ENCODE measurements at places on chromosomes 11 and 22.

GRCh38 chr11:114846416-114846791, 168.1 kb downstream of the NXPE2 start:
- no peak for DNase-seq

GRCh38 chr11:131465746-131466145, 95.3 kb downstream of the NTM start:
- peak; percentile 32 for DNase-seq

DNA sequence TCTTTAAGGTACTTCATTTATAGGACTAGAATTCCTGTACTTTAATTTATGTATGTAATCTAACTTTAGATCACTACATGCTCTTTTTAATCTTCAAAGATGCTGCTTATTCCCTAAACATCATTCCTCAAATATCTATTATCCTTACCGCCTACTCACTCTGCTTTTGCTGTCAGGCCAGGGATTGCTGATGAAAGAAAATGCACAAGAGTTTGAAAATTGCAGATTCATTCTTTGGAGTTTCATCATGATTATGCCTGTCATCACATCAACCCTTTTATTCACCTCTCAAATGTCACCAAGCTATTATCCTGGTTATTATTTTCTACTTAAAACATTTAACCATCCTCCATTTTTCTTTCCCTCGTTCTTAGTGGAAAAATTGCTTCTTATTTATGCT, 802.7 kb downstream of the METTL15 start:
- DNase-seq = no peak

DNA sequence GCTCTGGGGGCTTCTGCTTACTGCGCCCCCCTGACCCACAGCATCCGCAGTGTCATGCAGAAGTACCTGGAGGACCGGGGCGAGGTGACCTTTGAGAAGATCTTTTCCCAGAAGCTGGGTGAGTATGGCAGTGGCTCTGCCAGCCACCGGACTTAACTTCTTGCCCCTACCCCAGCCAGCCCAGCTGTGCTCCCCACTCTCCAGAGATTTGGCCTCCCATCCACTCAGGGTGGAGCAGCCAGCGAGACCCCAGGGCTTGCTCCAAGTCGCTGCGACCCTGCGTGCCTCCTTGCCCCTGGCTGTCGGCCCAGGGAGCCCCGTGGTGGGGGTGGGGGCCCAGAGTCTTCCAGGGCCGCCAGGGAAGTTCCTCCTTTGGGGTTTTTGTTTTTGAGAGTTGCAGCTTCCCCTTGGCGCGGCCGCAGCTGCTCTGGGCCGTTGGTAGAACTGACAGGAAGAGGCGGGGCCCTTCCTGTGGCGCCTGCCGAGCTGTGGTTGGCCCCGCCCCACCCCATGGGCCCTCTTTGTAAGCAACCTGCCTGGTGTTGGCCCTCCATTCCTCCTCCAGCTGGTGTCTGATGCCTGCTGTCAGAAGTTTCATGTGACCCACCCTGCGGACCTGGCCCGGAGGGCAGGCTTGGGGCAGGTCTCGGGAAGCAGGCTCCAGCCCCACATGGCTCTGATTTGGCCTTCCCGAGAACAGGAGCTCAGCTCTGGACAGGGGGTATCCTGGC, 11.1 kb downstream of the GRK2 start:
- no peak for DNase-seq

DNA sequence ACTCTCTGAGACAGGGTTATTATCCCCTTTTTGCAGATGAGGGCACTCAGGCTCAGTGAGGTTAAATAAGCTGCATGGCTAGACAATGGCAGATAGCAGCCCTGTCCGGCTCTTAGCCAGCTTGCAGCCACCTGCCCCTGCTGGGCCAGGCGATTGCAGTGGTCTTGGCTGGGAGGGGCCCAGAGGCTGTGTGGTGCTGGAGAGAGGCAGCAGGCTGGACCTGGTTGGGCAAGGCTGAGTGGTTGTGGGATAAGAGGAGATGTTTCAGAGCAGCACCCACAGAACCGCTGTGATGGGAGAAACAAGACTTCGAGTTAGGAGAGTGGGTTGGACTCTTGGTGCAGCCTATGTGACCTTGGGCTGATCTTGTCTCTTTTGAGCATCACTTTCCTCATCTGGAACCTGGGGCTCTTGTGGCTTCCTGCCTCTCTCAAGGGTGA, 25.5 kb downstream of the PTPRJ start:
- DNase-seq = peak; percentile 16

GRCh38 chr11:78339945-78340344, 77.7 kb downstream of the GAB2 start:
- no peak for DNase-seq

DNA sequence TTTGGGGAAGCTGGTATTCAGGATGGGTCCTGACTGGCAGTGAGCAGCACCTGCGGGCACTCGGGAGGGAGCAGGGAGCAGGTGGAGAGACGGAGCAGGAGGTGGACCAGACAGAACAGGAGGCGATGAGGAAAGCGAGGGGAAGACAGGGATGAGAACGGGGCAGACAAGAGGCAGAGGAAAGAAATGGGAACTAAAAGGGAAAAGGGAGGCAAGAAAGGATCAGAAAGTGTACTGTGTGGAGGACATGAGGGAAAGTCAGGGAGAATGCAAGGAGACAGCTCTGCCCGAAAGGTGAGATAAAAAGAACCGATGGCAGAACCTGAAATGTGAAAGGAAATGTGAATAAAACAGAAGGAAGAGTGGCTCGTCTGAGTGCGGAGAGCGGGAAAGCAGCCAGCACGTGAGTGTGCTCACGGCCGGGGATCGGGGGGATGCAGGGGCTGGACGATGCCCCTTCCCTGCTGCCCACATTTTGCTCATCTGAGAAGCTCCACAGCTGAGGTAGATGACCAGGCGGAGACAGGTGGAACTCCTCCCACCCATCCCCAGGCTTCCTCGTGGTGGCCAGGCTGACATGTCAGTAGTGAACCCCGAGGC, 494.4 kb upstream of the B3GAT1 start:
- no peak for DNase-seq

- no peak for DNase-seq
Measured at GRCh38 chr22:16915701-16916100, 90.5 kb upstream of the XKR3 start.

- no peak for DNase-seq
Measured at GRCh38 chr22:36134182-36134581, 26.4 kb downstream of the APOL3 start.

DNA sequence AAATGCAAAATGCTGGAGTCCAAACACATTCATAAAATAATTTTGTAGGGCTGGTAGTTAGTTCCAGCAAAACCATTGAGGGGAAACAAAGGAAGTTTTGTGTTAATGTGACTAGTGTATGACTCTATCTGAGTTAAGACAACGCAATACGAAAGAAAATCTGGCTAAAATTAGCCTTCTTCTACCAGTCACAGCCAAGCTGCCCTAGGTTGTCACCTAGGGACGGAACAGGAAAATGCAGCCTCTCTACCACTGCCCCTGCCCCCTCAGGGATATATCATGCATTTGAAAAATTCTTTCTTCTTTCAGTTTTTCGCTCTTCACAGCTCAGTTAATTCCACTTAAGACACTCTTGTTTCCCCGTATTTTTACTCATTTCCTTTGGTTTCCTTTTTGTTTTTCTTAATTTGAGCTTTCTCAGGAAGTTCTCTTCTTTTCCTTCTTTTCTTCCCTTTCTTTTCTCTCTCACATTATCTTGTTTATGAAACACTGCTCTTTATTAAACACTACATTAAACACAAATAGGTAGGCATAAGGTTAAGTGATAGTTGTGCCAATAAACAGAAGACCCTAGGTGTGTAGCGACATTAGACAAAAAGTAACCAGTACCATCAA, 30.6 kb downstream of the KIRREL3 start:
- no peak for DNase-seq

- no peak for DNase-seq
Measured at GRCh38 chr22:45210991-45211390, 29.7 kb downstream of the KIAA0930 start.

DNA sequence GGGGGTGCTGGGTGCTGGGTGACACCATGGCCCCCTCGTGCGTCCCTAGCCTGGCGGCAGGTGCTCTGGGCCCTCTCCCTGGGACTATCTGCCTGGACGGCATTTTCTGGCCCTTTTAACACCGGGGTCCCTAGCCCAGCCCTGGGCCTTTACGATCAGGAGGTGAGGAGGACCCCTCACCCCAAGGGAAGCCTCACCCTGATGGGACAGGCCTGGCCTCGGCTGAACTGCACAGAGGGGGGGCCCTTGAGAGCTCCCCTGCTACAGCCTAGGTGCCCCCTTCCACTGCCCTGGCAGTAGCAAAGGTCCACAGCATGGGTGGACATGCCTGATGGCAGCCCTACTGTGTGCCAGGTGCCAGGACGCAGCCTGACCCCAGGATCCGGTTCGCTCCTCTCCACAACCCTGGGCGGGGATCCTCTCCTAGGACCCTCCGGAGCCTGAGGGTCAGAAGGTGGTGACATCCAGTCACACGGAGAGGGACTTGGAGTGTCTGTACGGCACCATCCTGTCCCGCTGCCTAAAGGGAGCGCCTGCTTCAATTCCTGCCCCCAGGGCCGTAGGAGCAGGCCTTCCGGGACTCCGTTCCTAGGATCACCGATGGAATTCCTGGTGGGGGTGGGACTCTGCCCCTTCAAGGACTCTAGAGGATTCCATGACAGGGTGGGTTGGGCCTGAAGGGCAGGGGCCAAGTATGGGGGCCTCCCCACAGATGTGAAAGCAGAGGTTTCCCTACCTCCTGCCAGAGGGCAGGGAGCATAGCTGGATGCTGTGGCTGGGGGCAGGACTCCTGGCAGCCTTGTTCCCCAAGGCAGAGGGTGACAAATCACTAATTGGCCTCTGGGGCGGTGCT, 33.0 kb upstream of the TH start:
- DNase-seq = no peak

GRCh38 chr11:67617243-67617953, 10.7 kb downstream of the NDUFV1 start:
- no peak for DNase-seq

GRCh38 chr11:116109228-116109627, 605.0 kb upstream of the CADM1 start:
- DNase-seq = no peak

DNA sequence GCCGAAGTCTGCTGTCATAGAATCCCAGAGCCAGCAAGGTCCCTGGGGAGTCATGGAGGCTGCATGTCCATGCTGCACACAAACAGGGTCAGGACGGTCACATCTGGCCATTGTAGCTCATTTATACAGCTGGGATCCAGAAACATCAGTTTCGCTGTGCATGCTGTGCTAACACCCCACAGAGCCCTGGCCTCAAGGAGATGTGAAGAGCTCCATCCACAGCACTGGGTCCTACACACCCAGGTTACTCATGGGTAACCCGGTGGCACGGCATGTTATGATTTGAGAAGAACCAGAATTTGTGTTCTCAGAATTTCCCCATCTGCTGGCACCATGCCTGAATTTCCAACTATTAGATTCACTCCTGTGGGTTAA, 146.3 kb upstream of the ARHGAP20 start:
- no peak for DNase-seq

DNA sequence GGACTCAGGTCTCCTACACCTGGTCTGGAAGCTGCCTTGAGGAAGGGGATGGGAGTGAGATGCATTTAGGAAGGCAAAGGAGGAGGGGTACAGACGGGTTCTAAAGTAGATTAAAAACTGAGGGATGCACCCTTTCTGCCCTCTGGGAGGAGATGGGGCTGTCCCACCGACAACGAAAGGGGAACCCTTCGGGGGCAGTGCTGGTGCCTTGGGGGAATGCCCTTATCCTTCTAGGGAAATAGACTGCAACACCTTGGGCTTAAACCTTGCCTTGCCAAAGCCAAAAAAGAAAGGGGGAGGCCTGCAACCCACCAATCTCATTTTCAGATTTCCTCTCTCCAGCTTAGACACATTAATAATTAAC, 89.8 kb downstream of the PLEKHA7 start:
- no peak for DNase-seq

DNA sequence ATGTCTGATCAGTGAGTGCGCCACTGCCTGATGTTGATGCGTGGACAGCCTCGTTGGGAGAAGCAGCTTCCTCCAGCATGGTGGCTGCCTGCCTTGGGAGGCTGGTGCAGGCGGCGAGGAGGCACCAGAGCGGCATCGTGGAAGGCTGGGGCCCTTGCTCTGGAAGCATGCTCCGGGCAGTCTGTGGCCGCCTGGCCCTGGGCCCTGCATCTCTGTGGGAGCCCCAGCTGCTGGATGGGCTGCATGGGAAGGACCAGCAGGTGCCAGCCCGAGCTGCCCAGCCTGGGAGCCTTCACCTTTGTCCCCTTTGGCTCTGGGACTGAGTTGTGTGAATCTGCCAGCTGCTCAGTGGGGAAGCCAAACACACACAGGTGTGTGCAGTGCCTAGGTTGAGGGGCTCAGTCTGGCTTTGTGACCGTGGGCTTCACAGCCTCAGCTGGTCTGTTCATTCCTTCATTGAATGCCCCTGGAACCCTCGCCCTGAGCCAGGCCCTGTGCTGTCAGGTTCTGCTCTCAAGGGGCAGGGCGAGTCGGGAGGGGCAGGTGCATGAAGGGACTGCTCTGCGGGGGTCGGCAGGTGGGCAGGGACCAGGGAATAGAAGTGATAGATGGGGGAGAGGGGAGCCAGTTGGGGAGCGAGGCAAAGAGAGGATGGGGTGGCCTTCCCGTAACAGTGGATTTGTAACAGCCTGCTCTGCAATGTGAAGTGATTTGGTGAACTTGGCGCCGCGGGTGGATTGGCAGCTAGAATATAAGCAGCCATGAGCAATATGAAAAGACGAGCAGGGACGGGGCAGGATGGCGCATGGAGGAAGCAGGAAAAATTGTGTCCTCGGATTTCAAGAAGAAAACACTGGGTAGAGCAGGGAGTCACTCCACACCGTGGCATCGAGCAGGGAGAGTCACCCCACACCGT, 354.2 kb downstream of the TBC1D22A start:
- DNase-seq = no peak

- DNase-seq = no peak
Measured at GRCh38 chr11:1337647-1338007, 28.2 kb upstream of the TOLLIP start.

- no peak for DNase-seq
Measured at GRCh38 chr22:22717664-22718063, 73.2 kb downstream of the GGTLC2 start.

DNA sequence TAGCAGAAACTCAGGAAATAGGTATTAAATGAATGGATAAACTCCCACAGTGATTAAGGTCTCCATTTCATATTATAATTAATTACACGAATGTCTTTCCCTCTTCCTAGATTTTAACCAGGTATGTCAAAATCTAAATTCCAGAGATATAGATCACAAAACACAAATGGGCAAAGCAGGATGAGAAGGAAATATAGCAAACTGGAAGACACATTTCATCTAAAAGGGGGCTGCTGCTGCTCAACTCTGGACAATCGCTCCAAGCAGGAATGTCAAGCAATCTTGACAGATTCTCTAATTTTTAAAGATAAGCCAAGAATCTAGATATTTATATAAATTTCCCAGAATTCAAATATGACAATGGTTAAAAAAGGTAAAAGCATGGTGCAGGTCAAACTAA, 554.2 kb upstream of the CCDC90B start:
- DNase-seq = no peak

DNA sequence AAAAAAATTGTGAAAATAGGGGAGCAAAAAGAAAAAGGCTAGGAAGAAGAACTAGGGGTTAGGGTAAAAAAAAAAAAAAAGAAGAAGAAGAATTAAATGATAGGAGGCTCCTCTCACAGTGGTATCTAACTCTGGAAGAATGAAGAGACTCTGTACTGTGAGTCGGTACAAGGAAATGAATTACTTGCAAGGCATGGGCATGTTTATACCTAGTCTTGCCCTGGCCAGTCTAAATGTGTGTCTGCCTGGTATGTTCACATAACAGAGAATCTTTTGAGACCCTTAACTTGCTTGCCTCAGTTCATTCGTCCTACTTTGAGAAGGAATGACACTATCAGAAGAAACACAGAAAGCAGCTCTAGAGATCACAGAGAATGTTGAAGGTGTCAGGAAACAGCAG, 159.6 kb downstream of the SWAP70 start:
- DNase-seq = no peak

Measured in neural crest cell (in vitro differentiated cells).